ENCODE measurements at places on chromosomes 12 and 14. TPM values are rescaled to one million over a fixed set of nuclear protein-coding genes. Genes with fewer than 3 reads are reported as not detected.

CLEC2B gene
- 13.0 TPM for total RNA-seq

RNASE3 gene
- total RNA-seq, result not detected

DNA sequence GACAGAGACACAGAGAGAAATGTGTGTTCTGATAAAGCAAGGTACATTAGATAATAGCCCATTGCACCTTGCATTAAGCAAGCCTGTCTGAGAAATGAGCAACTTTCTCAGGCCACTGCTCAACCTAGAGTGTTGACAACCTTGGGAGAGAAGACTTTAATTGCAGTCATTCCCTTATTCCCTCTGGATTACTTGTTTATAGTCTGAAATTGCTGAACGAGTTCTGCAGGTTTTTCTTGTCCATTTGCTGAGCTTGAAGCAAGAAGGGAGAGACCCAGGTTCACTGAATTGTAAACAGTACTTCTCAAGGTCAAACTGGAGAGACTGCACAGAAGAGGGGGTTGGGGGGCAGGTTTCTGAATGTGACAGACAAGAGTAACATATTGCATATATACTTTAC lies 159.4 kb upstream of the PLEKHG7 start:
- peaks cover 60% of the 10 kb centered on the region for H3K4me1 ChIP-seq
- peak overlapping the region; percentile 59 for H3K27ac ChIP-seq
- no peak overlapping the region for H3K4me3 ChIP-seq
- no peak for DNase-seq

DNA sequence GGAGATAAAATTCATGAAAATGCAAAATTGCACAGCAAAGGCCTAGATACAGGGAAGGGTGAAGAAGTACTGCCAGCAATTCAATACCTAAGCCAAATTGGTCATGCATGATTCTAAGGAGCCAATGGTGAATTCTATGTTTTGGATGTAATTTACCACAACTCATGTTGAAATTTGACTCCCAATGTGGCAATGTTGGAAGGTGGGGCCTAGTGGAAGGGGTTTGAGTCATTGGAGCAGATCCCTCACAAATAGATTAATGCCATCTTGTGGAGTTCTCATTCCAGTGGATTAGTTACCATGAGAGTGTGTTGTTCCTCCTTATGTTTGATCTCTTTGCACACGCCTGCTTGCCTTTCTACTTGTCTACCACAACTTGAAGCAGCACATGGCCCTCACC lies 194.0 kb upstream of the ALG10 start:
- no peaks in the 10 kb centered on the region for H3K36me3 ChIP-seq
- no peaks in the 10 kb centered on the region for H3K27me3 ChIP-seq

DNA sequence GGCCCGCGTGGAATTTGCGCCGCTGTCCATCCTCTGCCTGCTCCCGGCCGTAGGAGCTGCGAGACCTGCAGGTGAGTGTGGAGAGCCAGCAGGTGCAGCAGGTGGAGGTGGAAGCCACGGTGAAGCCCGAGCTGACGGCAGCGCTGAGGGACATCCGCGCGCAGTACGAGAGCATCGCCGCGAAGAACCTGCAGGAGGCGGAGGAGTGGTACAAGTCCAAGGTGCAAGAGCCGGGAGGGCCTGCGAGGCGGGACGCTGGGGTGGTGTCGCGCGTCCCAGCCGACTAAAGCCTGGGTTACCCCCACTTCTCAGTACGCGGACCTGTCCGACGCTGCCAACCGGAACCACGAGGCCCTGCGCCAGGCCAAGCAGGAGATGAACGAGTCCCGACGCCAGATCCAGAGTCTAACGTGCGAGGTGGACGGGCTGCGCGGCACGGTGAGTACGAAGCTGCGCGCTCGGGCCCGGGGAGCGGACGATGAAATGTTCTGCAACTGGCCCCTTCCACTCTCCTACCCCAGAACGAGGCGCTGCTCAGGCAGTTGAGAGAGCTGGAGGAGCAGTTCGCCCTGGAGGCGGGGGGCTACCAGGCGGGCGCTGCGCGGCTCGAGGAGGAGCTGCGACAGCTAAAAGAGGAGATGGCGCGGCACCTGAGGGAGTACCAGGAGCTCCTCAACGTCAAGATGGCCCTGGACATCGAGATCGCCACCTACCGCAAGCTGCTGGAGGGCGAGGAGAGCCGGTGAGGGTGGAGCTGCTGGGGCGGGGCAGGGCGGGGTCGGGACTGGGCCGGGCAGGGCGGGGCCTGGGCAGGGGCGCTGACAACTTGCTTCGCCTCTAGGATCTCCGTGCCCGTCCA lies 2.1 kb downstream of the PRPH start:
- peak overlapping the region; percentile 75 for H3K4me3 ChIP-seq
- DNase-seq, result peak; percentile 77
- H3K36me3 ChIP-seq, result no peaks in the 10 kb centered on the region

- peaks cover 5% of the 10 kb centered on the region for H3K4me1 ChIP-seq
- peaks cover 22% of the 10 kb centered on the region for H3K36me3 ChIP-seq
- H3K4me3 ChIP-seq, result no peak overlapping the region
- DNase-seq, result no peak
- H3K27ac ChIP-seq, result no peak overlapping the region
Measured at GRCh38 chr14:33917661-33918060, 33.2 kb downstream of the EGLN3 start.

DNA sequence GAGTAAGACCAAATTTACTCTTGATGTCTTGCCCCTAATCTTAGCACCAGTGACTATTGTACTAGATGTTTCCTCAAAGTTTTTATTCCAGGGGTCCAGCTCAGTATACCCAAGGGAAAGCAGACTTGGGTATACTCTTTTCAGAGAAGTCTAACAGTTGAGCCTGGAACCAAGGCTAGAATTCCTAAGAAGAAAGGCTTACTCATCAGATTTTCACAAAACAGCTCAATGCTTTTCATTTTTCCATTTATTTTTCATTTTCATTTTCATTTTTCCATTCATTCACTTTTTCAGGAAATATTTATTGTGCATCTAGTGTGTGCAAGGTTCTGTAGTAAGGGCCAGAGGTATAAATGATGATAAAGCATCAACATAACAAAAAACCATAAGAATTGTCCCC lies 143.2 kb downstream of the PHLDA1 start:
- H3K4me3 ChIP-seq, result no peak overlapping the region
- H3K4me1 ChIP-seq, result peaks cover 8% of the 10 kb centered on the region
- H3K27me3 ChIP-seq, result peaks cover 36% of the 10 kb centered on the region
- no peak for DNase-seq
- no peaks in the 10 kb centered on the region for H3K36me3 ChIP-seq

DNA sequence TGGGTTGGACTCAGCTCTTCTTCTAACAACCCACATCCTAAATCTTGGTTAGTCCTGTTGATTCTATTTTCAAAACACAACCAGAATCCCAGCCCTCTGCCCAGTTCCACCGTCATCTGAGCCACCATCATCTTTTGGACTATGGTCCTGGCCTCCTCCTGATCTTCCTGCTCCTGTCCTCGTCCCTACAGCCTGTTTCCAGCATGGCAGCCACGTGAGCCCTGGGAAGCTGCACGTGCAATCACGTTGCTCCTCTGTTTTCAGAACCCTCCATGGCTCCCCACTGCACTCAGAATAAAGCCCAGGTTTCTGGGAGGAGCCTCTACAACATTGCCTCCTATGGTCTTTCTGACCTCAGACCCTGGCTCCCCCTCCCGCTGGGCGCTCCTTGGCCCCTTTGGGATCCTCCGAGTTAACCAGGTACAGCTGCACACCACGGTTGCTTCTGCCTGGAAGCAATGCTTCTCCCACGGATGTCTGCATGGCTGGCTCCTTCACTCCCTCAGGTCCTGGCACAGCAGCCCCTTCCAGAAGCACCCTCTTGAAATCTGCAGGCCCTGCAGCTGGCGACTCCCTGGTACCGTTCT lies 44.5 kb downstream of the BEGAIN start:
- no peak overlapping the region for H3K27ac ChIP-seq
- no peak overlapping the region for H3K4me3 ChIP-seq
- DNase-seq, result no peak
- H3K36me3 ChIP-seq, result no peaks in the 10 kb centered on the region
- H3K4me1 ChIP-seq, result peaks cover 4% of the 10 kb centered on the region

GRCh38 chr12:14153803-14154202 lies 172.4 kb upstream of the GRIN2B start:
- DNase-seq, result no peak
- no peaks in the 10 kb centered on the region for H3K4me1 ChIP-seq
- H3K36me3 ChIP-seq, result no peaks in the 10 kb centered on the region
- no peaks in the 10 kb centered on the region for H3K27me3 ChIP-seq
- no peak overlapping the region for H3K27ac ChIP-seq

- no peak for DNase-seq
- H3K27ac ChIP-seq, result peak overlapping the region; percentile 43
- H3K27me3 ChIP-seq, result no peaks in the 10 kb centered on the region
- no peak overlapping the region for H3K4me3 ChIP-seq
- peaks cover 6% of the 10 kb centered on the region for H3K4me1 ChIP-seq
Measured at GRCh38 chr12:49985981-49986380, 13.2 kb downstream of the AQP6 start.
